Left renal pelvis (tissue), 4 donors: ENCODE measurements at places on chromosomes 16 and 17. TPM values are rescaled to one million over a fixed set of nuclear protein-coding genes. Genes with fewer than 3 reads are reported as not detected.

DNA sequence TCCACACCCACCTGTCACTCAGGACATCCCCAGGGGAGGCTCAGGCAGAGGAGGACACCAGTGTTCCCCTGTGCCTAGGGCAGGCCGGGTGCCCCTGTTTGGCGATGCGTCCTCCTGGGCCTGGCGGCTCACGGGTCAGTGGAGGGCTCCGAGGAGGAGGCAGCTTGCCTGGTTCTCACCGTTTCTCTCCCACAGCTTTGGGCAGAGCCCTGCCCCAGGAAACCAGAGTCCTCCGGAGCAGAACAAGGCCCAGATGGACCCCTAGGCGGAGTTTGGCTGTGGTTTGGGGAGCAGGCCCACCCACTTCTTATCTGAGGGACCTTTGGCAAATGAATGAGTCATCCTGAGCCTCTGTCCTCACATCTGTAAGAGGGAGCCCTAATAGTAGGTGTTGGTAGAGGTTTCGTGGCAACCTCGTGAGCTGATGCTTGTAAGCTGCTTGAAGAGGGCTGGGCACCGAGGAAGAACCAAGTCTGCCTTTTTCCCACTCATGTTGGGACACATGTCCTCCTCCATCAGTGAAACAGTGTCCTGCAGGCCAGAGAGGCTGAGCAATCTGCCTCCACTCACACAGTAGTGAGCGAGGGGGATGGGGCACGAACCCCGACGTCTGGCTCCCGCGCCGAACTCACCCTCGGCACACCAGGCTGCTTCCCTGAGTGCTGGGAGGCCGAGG, 247.0 kb upstream of the CIBAR2 start:
- DNase-seq: no peak

GRCh38 chr17:27506348-27507218, 50.3 kb downstream of the KSR1 start:
- DNase-seq: no peak

DNA sequence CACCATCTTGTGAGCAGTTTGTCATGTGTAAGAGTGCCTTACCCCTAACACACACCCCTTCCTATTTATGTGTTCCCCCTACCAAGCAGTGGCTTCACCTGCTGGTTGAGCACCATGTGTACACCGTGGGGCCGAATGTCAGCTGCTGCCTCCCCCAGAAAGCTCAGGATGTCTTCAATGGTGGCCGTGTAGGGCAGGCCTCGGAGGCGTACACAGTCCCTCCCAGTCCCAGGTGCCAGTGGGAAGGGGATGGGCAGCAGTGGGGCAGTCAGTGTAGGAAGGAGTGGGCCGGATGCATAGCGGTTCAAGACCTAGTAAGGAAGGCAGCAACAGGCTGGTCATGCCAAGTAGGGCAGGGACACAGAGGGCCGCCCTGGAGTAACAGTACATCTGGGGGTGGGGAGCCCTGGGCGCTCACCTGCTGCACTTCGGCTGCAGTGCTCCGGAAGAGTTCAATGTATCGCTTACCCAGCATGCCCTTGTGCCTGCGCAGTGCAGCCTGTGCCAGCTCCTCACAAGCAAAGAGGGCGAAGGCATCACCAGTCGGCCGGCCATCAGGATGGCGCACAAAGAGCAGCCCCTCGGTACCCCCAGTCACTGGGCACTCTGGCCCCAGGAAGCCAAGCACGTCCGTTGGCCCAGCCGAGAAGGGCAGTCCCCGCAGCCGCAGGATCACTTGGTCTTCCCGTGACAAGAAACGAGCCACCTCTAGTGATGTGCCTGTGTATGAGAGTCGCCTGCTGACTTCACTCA, 4.4 kb downstream of the ESRP2 start:
- DNase-seq: no peak

DNA sequence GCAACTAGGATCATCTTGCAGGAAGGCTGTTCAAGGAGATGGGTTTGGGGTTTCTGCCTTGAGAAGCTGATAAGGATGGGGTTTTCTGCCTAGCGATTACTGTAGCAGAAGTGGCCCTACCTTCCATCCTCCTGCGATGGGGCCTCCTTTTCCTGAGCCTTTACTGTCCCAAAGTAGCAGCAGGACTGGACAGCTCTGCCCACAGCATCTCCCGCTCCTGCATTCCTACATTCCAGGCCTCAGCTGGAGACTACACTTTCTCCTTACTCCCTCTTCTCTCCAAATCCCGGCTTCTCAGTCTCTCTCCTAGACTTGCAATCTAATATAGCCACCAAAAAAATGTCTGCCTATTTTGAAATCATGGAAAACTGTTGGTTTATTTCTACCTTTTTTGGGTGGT, 355.4 kb downstream of the CA10 start:
- no peak for DNase-seq

DNA sequence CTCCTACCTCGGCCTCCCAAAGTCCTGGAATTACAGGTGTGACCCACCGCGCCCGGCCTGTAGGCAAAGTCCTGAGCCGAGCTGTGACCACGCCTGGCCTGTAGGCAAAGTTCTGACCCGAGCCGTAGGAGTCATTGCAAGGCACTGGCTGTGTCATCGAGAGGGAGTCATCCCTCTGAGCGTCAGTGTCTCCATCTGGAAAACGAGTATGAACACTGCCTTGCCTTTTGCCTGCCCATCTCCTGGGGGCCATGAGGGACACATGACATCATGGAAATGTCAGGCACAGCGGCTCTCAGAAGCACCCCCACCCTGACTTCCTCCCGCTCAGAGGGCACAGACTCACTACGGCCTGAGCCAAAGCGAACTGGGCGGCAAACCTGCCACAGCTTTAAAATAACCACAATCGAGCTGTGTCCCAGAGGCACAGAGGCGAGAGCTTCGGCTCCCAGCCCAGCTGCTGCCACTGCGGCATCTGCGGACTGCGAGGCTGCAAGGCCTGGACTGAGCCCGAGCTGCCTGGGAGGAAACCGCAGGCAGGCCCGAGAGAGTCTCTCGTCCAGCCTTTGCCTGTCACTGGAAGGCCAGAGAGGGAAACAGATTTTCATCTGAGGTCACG, 50.8 kb downstream of the RPH3AL start:
- no peak for DNase-seq

TMC5 gene
- polyA plus RNA-seq: 0.30 TPM

LHX1 gene
- 82.6 TPM for polyA plus RNA-seq

RNF112 gene
- 0.68 TPM for polyA plus RNA-seq

AIPL1 gene
- 0.07 TPM for polyA plus RNA-seq

ITGB3 gene
- 20.7 TPM for polyA plus RNA-seq

IL17C gene
- not detected for polyA plus RNA-seq

NECAB2 gene
- polyA plus RNA-seq: 3.1 TPM
